ENCODE measurements at places on chromosomes 11 and 22.

- no peak for DNase-seq
Measured at GRCh38 chr11:134992981-134993380, 580.9 kb upstream of the B3GAT1 start.

DNA sequence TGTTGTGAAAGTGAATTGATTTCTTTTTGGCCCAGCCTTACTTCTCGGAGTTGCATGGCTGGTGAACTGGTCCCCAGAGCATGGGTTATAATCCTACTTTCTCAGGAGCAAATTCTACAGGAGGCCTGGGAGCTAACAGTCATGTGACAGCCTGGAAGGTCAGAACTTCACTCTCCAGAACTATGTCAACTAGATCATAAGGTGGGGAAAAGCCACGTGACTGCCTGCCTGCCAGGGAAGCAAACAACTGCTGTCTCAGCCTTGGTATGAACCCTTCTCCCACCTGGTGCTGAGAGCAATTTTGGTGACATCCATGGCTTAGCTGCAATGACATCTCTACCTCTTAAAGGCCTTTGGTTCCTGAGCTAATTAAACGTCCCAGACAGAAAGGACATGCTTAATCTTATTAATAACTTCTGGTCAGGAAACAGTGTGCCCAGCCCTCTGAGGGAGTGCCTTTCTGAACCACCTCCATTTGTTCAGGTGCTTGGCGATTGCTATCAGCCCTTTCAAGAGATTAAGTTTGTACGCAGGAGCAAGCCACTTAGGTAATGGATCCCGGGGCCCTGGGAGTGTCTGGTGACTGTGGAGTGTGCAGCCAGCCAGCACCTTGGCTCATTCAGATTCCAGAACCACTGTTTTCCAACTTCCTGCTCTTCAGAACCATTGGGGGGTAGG lies 1.4 kb upstream of the CREB3L1 start:
- DNase-seq, result no peak

DNA sequence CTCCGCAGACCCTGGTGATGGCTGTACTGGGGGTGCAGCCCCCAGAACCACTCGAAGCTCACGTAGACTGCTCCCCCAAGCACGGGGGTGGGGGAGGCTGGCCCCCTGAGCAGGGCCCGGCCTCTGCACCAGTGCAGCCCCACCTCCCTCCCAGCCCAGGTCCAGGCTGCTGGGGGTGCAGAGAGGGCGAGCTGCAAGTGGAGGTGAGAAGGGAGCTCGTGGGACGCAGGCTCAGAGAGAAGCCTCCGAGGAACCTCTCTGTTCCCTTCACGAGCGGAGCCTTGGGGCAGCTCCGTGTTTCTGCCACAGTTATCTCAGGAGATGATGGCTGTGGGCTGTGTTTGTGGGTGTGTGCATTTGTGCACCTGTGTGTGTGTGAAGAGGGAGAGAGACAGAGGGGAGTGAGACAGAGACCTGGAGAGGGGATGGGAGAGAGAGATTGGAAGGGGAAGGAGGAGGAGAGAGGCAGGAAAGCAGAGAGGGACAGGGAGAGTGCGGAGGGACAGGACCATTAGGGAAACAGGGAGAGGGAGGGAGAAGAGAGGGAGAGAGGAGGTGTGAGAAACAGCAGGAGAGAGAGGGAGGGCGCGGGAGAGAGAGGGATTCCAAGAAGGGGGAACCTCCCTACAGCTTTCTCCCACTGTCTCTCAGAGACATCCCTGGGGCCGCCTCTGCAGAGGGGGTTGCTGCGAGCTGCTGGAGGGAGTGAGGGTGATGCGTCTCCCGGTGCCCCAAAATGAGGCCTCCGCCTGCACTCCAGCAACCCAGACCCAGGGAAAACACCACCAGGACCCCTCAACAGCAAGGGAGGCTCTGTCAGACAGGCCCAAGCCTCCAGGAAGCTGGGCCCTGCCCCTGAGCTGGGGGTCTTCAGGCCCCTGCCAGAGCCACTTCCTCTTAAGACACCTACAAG lies 1488.6 kb downstream of the BRD1 start:
- no peak for DNase-seq

DNA sequence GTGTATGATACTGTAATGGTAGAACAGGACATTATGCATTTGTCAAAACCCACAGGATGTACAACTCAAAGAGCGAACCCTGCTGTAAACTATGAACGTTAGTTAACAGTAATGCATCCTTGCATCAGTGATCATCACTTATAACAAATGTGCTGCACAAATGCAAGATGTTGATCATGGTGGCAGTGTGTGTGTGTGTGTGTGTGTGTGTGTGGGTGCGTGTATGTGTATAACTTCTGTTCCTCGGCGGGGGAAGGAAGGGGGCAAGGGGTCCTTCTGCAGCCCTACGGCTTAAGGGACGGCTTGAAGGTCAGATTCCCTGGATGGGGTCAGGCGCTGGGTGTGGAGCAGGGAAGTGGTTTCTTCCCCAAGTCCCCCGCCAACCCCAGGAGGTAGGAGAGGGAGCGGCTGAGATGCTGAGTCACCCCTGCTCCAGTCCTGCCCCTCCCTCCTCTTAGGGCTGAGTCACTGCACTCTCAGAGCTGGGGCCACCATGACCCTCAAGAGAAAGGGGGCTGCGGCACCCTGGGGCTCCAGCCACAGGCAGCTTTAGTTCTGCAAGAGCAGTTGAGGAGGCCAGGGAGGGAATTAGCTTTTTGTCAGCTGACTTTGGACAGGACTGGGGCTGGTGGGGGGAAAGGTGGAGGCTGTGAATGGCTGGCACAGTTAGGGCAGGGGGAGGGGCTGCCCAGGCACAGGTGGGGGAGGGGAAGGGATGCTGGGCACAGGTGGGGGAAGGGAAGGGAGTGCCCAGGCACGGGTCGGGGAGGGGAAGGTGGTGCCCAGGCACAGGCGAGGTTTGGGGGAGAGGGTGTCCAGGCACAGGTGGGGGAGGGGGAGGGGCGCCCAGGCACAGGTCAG lies 8.8 kb upstream of the CTSD start:
- no peak for DNase-seq

DNA sequence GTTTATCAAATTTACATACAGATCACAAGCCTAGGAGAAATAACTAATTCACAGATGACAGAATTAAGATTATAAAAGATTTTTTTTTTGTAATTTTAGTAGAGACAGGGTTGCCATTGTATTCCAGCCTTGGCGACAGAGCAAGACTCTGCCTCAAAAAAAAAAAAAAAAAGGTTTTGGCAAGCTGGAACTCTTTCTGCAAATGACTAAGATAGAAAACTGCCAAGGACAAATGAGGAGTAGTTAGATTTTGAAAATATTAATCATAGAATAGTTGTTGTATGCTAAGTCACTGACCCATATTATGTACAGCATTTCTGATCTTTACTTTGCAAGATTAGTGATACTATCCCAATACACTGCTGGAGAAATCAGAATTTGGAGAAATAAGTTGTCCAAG lies 99.2 kb downstream of the C11orf65 start:
- no peak for DNase-seq

DNA sequence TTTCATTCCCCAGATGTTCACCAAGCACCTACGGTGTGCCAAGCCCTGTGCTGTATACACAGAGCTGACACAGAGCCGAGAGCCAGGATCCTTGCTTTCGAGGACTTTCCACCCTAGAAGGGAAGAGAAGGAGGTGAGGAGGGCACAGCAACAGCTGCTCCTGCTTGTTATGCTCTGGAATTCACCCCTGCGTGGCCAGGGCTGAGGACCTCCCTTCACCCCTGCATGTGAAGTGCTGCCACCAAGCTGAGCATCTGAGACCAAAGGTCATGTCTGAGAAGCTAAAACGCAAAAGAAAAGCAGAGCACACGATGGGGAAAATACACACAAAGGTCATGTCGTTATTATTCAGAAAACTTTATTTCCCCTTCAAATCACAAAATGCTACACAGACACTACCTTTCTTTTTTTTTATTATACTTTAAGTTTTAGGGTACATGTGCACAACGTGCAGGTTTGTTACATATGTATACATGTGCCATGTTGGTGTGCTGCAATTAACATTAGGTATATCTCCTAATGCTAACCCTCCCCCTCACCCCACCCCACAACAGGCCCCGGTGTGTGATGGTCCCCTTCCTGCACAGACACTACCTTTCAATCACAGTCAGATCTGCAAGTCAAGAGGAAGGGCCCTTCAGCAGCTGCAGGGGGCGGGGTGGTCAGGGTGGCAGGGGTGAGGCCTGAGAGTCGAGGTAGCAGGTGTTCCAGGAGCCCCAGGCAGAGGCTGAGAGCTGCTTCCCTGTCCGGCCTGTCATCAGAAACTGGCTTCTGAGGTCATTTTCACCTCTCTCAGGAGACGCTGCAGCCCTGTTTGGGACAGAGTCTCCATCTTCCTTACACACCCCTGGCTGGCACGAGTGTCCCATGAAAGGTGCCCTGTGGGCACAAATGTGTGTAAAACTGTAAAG lies 40.1 kb upstream of the PRR5 start:
- no peak for DNase-seq

GRCh38 chr11:45643598-45644260 lies 21.7 kb downstream of the CHST1 start:
- DNase-seq, result no peak

DNA sequence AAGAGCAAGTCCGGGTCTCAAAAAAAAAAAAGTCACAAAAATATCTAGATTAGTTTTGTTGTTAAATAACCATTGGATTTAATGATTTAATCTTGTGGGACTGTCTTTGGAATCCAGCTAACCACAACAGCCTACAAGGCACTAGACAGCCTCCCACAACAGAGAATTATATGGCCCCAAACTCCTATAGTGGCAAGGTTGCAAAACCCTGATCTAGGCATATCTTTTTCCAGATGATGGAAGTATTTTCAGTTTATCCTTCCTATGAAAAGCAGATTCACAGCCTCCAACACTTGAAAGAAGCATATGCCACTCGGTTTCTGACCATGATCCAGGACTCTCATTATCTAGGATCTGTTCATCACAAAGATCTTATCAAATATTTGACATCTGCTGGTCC lies 5.4 kb upstream of the C11orf87 start:
- DNase-seq, result no peak

Measured in B cell (primary cell).